Activated T-cell treated with anti-CD3 and anti-CD28 coated beads for 4 hours (primary cell): ENCODE measurements at places on chromosomes 7 and 10.

GRCh38 chr7:23000597-23001360, 13.2 kb downstream of the HYCC1 start:
- DNase-seq: no peak

- DNase-seq: no peak
Observed at GRCh38 chr10:97713339-97713825, at the start of gene MARVELD1. Gene MARVELD1, plus strand, starts transcription at chr10:97713730. Its CDS starts 147 bp downstream, at chr10:97713877.

GRCh38 chr7:27199849-27200760, at the start of gene HOXA13:
Gene HOXA13, minus strand, starts transcription at chr7:27200091. Its CDS starts 14 bp downstream, at chr7:27200077.
- DNase-seq: no peak

DNA sequence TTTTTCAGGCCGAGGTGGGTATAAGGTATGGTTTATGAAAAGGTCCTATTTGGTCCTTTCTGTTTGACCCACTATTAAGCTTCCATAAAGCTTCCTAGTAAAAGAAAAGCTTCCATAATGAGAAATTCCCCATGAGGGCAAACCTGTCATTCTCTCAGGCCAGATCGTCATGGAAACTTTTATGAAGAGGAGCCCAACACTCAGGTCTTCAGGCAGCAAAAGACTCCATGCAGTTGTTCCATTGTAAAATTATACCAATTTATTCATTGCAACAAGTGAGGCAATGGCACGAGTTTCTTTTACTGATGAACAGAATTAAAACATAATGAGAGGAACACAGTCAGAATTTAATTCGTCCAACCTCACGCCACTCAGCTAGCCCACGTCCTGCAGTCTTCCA, 188.6 kb downstream of the MTERF1 start:
- DNase-seq: no peak

DNA sequence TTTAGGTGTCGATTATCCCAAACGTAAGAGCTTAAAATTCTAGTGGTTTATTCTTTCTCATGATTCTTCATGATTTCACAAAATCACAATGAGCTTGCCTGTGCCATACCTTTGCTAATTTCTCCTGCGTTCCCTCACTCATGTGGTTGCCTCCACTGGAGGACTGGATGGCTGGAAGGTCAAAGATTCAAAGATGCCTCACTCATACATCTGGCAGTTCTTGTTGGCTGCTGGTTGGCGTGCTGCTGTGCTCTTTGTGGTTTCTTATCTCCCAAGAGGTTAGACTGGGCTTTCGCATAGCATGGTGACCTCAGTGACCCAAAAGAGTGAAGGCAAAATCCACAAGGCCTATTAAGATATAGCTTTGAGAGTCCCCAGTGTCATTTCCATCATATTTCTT, 877.6 kb upstream of the AUTS2 start:
- no peak for DNase-seq

DNA sequence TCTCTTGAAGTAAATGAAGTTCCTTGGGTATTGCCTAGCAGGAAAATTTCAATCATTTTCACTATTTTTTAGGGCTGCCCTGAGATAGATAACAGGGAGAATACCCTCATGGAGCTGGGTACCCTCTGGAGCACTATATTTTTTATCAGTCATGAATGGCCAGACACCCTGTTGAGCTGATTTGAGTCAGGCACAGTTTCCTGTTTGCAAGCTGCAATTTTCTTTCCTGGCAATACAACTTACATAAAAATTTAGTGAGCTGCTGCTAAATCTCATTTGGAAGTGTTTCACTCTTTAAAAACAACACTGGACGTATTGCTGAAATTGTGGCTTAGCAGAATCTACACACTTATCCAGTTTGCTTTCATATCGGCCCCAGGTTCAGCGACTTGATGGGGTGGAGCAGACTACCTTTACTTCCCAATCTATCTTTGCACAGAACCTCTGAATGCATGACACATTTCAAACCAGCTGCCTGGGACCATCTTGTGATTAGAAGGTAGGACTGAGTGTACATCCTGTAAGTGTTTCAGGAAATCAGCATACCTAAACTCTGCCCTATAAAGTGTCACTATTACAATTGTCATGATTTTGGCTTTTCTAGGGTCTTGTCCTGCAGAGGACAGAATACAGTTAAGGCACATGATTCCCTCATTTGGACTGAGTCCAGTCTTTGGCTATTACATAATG, 125.7 kb upstream of the FAM3C start:
- DNase-seq: no peak

DNA sequence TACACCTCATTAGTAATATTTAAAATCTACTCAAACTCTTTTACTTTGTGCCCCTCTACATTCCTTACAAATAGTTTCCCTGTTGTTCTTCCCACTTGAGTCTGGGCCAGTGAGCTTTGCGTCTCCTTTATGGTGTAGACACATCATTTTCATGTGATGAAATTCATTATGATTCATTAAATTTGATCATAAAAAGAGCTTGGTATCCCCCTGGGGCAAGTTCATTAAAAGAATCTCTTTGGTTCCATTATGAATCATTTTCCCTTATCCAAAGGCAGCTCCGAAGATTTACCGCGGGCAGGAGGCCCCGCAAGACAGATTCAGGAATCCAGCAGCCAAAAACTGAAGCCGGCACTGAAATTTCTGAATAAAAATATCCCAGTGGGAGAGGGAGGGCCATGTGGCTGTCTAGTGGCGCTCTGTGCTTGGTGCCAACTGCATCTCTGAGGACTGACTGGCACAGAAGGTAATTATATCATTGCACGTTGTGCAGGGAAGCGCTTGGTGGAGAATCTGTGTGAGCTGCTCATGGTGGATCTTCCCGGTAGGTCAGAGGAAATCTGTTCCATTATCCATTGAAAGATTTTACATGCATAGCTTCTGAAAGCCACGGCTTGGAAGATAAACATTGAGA, 151.4 kb upstream of the PITRM1 start:
- no peak for DNase-seq
